ENCODE measurements at places on chromosomes 16 and 17. TPM values are rescaled to one million over a fixed set of nuclear protein-coding genes. Genes with fewer than 3 reads are reported as not detected.
A peak's percentile ranks its signal among the peaks of the same experiment; 100 is the strongest.

The KRTAP3-1 gene
- total RNA-seq: not detected

The SRL gene
- not detected for total RNA-seq

The DHX8 gene
- 53.8 TPM for total RNA-seq

The HBQ1 gene
- not detected for total RNA-seq

The NPIPB8 gene
- total RNA-seq: 2.7 TPM

The RPH3AL gene
- total RNA-seq: 3.5 TPM

The PRSS8 gene
- total RNA-seq: not detected

The OTOP3 gene
- total RNA-seq: not detected

DNA sequence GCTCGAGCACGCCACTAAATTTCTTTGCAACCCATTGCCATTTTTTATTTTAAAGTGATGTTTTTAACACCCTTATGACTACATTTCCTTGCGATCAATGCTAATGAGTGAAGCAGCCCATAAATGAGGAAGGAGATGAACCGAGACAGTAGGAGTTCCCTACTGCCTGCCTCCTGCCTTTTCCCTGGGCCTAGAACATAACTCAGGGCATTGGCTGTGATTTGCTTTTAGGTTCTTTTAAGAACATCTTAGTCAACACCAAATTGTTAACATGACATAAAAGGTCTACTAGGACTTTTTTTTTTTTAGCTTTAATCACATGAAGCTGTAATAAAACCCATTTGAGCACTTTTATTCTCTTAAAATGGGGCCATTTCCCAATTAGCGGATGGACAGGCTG, 81.3 kb downstream of the MAP2K6 start:
- DNase-seq: no peak

DNA sequence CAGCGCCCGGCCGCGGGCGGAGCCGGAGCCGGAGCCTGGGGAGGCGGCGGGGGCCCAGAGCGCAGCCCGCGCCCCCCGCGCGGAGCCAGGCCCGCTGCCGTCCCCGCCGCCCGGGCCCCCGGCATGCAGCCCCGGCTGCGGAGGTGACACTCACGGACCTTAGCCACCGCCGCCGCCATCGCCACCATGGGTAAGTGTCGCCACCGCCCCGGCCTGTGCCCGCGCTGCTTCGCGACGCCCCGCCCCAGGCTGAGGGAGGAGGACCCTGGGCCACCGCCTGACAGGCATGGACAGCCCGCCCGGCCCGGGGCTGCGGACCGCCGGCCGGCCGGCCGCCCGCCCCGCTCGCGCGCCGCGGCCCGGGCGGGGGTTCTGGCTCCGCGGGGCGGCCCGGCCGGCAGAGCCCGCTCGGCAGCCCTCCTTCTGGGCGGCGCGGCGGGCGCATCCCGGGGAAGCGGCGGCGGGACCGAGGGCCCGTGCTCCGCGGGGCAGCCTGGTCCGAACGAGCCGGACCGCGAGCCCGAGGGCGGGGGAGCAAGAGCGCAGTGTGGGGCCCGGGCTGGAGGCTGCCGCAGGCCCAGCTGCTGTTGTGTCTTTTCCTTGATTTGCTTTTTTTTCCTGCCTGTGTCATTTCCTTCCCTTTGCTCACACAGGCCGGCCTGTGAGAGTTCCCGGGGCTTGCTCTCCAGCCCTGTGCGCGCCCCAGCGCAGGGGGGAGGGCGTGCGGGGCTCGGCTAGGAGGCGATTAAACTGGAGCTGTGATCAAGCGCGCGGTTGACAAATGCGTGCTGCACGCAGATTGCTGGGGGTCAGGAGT, 565 bp downstream of the MAP3K3 start:
- peak; percentile 78 for DNase-seq

DNA sequence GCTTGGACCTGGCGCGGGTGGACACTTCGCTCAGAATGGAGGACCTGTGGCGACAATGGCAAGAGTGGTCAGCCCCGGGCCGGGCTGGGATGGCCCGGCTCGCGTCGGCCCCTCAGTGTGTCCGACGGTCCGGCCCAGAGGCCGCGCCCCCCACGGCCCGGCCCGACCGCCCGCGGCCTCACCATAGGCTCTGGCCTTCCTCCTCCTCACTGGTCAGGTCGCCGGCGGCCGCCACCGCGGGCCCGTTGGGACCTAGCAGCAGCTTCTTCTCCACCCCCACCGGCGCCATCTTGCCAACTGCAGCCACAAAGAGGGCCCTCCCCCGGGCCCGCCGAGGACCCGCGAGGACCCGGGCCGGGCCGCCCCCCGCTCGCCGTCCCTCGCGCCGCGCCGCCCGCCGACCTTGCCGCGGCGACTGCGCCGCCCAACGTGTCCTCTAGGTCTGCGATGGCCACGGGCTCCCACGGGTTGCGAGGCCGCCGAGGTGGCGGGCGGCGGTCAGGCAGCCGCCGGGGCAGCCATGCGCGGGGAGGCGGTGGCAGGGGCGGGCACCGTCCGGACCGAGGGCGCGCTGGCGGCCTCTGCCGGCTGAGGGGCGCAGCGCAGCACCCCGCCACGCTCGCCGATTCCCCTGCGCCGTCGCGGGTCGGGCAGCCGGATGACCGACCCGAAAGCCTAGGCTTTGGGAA, at the start of gene DYNC1LI2:
Gene DYNC1LI2 (minus strand): TSS at position 307 of the 689 bp plus-strand sequence. CDS start 18 bp downstream, at position 289.
- DNase-seq: peak; percentile 92

DNA sequence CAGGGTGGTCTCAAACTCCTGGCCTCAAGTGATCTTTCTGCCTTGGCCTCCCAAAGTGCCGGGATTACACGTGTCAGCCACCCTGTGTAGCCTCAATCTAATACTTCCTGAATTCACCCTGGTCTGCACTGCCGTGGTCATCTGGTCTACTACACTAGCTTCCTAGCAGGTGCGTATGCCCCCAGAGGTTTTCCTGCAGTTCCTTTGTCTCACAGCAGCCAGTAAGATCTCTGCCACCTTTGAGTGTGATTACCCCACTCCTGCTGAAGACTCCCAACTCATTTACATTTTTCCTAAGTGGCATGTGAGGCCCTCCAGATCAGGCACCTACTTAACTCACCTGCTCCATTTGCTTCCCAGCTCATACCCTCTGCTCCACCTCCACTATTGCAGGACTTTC, 5.1 kb upstream of the DDX19A start:
- no peak for DNase-seq

DNA sequence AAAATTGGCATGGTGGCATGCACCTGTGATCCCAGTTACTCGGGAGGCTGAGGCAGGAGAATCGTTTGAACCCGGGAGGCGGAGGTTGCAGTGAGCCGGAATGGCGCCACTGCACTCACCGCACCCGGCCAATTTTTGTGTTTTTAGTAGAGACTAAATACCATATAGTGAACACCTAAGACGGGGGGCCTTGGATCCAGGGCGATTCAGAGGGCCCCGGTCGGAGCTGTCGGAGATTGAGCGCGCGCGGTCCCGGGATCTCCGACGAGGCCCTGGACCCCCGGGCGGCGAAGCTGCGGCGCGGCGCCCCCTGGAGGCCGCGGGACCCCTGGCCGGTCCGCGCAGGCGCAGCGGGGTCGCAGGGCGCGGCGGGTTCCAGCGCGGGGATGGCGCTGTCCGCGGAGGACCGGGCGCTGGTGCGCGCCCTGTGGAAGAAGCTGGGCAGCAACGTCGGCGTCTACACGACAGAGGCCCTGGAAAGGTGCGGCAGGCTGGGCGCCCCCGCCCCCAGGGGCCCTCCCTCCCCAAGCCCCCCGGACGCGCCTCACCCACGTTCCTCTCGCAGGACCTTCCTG, at the start of gene HBQ1:
Gene HBQ1 (plus strand): TSS at position 359 of the 575 bp plus-strand sequence. CDS start 28 bp downstream, at position 387.
- peak; percentile 67 for DNase-seq

- no peak for DNase-seq
Observed at GRCh38 chr16:22372882-22373661, 1.3 kb downstream of the CDR2 start.

GRCh38 chr17:82332669-82333278, 792 bp downstream of the SECTM1 start:
- DNase-seq: peak; percentile 53

DNA sequence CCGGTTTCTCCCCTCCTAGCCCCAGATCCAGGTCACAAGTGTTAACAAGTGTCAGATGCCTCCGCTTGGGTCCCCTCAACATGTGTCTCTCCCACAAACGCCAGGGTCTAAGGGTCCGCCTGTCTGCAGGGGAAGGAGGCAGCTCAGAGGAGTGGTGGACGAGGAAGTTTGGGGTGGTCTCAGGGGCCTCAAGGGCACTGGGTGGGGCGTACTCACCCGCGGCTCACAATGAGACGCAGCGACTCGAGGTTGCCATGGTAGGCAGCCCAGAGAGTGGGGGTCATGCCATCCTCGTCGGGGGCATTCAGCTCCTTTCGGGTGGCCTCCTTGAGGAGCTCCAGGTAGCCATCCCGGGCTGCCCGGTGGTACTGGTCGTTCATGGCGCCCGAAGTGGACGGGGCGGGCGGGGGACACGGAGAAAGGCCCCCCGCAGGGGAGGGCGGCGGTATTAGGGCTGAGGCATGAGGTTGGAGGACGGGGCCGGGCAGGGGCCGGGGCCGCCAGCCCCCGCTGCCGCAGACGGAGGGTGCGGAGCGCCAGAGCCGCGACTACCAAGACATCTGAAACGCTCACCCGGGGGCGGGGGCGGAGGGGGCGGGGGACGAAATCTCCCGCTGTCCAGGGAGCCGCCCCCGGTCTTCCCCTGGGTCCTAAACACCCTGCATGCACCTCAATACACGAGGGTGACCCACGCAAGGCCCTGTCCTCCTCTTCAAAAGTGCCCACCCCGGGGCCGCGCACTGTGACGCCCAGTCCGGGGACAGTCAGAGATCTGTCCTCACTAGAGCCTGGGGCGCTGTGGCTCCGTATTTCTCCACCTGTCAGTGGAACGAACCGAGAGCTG, at the start of gene USH1G:
Gene USH1G (minus strand): TSS at position 562 of the 844 bp plus-strand sequence. CDS start 182 bp downstream, at position 380.
- DNase-seq: no peak

DNA sequence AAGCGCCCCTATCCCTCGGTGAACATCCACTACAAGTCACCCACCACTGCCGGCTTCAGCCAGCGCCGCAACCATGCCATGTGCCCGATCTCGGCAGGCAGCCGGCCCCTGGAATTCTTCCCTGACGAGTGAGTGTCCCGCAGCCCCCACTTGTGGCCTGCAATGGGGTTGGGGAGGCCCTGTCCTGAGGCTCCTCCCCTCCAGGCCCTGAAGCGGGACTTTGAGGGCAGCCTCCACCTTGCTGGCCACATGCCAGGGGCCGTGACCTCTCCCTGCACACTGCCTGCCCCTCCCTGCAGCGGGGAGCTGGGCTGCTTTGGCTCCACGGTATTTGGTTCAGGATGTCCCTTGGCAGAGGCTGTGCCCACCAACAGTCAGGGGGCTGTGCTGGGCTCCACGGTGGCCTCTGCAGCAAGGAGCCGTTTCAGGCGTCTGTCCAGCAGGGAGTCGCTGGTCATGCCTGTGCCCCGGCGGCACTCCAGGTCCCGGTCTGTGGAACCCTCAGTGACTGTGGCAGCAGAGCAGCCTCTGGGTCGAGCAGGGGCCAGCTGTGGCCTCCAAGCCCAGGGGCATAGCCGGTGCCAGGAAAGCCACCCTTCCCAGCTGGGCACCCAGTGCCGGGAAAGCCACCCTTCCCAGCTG, 8.3 kb downstream of the NME3 start:
- DNase-seq: no peak

- DNase-seq: no peak
Observed at GRCh38 chr16:62089715-62090114, 53.5 kb upstream of the CDH8 start.

DNA sequence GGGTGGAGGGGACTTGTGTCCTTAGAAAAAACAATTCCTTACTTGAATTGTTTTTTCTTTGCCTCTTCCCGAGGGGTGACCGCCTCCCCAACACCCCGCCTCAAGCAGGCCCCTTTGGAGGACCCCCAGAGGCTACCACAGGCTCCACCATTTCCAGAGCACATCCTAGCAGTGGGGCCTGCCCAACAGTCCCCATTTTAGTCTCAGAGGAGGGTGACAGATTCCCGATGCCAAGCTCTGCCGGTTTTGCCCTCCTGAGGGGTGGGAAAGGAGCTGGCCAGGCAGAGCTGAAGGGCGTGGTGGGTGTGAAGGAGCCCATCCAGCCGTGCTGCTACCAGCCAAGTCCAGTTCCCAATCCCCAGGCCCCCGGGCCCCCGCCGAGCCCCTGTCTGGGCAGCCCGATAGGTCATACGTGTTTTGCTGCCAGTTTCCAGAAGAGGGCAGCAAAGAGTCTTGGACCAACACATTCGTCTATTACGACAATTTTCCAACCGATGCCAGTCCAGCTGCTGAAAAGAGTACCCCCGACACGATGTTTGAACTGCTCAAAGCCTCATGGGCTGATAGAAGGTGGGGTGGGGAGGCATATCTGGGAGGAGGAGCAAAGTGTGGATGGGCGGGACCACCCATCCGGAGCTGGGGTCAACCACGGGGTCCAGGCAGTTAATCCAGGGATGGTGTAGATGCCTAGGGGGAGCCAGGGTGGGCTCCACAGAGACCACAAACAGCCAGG, 18.8 kb upstream of the GAA start:
- DNase-seq: peak; percentile 71

DNA sequence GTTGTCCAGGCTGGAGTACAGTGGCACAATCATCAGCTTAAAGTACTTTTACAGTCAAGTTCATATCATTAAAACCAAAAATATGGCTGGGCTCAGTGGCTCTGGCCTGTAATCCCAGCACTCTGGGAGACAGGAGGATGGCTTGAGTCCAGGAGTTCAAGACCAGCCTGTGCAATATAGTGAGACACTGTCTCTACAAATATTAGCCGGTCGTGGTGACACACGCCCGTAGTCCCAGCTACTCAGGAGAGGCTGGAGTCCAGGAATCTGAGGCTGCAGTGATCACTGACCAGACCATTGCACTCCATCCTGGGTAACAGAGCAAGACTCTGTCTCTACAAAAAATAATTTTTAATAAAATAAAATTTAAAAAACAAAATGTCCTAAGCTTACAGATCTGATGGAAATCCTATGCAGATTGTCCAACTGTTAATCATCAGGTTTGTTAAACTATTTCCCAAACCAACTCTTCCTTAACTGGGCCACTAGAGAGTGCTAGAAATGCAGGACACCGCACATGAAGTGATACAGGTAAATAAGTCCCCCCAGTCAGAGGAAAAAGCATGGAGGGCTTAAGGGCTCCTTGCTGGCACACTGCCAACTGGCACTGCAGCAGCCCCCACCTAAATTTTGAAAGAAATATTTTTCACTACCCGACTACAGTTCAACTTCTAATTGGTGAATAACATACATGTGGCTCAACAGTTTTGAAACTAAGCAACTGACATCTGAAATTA, 2.8 kb downstream of the USP22 start:
- peak; percentile 25 for DNase-seq

GRCh38 chr16:50153596-50154419, 702 bp downstream of the TENT4B start:
- DNase-seq: peak; percentile 50

DNA sequence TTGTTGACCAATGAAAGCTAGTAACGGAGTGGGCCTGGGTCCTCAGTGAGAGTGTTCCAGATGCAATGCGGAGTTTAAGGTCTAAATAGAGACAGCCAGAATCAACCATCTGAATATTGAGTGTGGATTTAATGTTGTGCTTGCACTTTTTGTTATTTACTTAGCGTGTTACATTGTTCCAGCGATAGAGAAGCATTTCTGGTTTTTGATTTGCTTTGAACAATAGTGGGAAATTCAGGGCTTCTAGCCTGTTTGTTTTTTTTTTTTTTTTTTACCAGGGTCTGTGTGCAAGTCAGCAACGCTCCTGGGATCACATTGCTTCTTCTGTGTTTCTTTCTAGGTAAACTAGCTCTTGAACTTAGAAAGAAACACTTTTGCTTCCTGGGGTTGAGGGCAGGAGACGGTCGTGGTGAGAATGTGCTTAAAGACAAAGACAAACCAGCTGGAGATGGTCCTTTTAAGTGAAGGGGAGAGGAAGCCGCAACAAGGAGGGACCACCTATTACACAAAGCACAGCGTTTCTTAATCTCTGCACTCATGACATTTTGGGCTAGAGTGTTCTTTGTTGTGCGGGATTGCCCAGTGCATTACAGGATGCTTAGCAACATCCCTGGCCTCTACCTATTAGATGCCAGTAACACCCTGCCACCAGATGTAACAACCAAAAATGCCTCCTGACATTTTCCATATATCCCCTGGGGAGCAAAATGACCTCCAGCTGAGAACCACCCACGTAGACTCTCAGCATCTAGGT, 119.2 kb downstream of the MAP2K6 start:
- DNase-seq: no peak

Measured in activated T-cell treated with anti-CD3 and anti-CD28 coated beads, Interleukin-2, amount 50 U/mL, for 72 hours (primary cell).